NCI-H1436 treated with DMSO at 0.1 percent for 48 hours (cell line): ENCODE measurements at places on chromosomes 12 and 14.

DNA sequence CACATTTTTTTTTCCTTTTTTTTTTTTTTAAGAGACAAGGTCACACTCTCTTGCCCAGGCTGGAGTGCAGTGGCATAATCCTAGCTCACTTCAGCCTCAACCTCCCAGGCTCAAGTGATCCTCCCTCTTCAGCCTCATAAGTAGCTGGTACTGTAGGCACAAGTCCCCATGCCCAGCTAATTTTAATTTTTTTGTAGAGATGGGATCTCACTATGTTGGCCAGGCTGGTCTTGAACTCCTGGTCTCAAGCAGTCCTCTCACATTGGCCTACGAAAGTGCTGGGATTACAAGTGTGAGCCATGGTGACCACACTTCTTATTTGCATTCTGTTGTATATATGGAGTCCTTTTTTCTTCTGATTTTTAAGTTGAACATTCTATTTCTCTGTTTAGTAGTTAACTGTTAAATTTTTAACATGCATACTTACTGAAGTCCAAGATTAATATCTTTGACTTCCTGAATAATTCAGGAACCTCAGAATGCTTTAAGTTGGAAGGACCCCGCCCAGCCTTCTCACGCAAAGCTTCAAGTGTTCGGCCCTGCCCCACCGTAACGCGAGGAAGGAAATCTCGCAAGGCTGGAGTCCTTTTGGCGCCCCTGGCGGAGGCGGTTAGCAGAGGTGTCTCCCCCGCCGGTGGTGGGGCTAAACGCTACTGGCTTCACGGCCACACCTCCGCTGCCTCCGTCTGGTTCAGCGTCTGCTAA lies 21.6 kb downstream of the SPATS2 start:
- DNase-seq = no peak

DNA sequence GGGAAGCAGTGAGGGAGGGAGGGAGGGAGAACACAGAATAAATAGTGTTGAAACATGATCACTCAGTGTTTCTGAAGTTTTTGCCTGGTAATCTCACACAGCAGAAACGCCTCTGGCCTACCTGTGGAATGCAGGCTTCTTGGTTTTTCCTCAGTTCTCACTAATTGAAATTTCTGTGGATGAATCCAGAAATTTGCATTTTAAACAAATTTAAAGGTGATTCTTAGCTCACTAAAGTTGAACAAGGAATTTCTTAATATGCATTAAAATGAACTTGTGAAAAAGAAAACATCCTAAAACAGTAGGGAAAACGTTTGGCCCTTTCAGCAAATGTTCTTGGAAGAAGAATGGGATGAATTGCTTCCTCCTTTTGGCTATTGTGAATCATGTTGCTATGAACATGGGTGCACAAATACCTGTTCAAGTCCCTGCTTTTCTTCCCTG lies 1.4 kb downstream of the RNASE9 start:
- DNase-seq = no peak

DNA sequence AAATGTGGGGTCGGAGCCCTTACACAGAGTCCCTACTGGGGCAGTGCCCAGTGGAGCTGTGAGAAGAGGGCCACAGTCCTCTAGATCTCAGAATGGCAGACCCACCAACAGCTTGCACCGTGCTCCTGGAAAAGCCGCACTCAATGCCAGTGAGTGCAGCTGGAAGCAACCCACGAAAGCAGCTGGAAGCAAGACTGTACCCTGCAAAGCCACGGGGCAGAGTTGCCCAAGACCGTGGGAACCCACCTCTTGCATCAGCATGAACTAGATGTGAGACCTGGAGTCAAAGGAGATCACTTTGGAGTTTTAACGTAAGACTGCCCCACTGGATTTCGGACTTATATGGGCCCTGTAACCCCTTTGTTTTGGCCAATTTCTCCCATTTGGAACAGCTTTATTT lies 12.3 kb downstream of the GTF2A1 start:
- no peak for DNase-seq

DNA sequence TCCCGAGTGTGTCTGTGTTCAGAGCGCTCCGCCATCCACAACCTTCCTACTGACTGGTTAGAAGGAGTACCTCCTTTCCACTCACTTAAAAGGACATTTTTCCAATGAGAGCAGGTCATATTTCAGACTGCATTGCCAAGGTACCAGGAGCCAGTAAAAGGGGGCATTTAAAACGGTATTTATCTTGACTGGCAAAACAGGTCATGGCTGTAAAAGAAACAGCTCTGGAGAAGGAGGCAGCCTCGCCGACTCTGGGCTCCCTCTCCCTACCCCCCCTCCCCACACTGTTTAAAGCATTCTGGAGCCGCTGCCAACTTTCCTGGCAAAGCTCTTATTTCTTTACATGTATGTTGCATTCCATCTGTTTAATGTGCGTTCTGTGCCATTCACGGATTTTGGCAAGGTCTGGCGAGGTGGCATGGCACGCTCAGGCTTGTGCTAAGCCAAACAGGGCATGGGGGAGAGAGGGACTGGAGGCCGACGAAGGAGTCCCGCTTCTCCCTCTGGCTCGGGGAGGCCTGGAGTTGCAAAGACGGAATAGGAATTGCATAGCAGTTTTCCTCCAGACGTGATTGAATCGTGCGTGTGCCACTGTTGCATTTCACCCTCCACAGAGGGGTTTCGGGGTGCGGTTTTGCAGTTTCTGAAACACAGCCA lies 41.2 kb upstream of the MED13L start:
- no peak for DNase-seq

GRCh38 chr14:51513281-51513680 lies 138.4 kb upstream of the FRMD6 start:
- no peak for DNase-seq
